ENCODE measurements at places on chromosomes 4 and X.

DNA sequence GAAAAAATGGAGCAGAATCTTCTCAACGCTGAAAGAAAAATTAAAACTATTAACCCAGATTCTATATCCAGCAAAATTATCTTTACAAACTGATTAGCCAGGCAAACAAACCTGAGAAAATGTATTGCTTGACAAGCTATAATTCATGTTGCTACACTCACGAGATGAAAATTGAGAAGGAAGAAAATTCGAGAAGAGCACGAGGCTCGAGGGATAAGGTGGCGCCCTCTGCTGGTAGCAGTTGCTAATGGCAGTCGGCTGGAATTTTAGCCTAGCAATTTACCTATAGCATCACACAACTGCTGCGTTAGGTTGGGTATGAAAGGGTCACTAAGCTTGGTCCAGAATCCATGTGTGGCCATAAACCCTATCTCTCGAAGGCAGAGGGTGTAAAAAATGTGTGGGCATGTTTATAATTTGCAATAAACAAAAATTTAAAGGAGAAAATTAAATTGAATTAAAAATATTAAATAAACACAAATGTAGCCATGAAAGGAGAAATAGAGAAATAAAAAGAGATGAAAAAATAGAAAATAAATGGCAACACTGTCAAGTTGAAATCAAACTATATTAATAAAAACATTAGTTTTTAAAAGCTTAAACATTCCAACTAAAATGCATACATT is 126.6 kb downstream of the PPP4R3C start:
- DNase-seq, result no peak

DNA sequence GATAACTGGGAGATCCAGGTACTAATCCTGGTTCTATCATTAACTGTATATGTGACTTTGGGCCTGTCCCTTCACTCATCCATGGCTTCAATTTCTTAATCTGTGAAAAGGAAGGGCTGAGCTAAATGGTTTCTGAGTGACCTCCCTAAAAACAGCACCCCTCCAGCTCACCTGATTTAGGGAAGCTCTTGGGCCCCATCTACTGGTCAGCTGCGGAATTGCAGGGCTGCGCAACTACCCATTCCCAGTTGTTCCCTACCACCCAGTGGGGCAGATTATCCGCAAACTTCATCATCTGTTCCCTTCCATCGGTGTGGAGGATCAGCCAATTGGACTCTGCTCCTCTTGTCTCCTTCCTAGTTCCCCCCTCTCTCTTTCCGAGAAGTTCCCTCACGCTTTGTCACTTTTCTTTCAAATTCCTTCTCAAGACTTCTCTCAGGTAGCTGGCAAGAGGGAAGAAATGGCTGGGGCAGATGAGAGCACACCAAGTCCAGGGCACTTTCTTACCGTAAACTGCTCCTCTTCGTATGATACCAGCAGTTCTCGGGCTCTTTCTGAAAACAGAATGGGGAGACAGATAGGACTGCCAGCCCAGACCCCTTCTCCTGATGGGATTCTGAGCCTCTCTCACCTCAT is 5.8 kb downstream of the LAS1L start:
- no peak for DNase-seq

- DNase-seq, result no peak
These were observed 112.6 kb downstream of the GLRA2 start for GRCh38 chrX:14641681-14642655.

GRCh38 chr4:2092669-2093053 is 33.5 kb downstream of the NAT8L start:
- no peak for DNase-seq

DNA sequence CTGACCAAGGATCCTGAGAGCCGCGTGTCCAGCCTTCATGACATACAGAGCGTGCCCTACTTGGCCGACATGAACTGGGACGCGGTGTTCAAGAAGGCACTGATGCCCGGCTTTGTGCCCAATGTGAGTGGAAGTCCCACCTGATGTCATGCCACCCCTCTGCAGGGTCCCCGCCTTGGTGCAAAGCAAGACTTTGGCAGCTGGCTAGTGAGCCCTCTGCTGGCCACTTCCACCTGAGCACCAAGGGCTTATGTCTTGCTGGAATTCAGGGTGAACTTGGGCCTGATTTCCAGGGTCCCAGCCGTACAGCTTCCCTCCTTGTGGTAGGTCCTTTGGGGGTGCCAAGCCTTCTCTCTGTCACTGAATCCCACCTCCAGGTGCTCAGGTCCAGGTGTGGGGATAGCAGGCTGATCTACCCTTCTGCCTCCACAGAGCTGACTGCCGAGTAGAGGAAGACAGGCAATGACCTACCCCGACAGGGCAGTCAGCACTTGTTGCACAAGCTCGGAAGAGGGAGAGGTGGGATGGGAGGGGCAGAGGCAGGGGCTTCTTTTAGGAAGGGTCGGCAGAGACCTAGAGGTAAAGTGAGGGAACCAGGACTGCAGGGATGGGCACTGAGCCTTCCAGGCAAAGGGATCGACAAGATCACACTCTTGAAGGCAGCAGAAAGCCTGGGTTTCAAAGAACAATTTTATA is 248.1 kb downstream of the EVC2 start:
- no peak for DNase-seq

DNA sequence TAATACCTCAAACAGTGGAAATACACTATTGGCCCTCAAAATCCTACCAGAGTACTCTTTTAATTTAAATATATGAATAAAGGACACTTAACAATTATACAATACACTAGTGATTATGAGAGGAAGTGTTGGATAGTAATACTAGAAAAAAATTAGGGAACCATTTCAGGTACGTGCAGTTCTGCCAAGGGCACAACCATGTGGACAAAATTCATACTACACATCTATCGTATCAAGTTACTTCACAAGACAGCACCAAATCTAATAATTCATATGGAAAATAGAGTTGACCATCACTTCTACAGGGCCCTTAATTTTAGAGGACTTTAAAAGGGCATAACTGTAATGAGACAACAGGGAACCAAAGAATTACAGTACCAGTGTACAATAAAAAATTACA is 69.2 kb upstream of the ZCCHC13 start:
- DNase-seq, result no peak

- DNase-seq, result no peak
These were observed 620.2 kb upstream of the BOD1L1 start for GRCh38 chr4:14247767-14248166.

DNA sequence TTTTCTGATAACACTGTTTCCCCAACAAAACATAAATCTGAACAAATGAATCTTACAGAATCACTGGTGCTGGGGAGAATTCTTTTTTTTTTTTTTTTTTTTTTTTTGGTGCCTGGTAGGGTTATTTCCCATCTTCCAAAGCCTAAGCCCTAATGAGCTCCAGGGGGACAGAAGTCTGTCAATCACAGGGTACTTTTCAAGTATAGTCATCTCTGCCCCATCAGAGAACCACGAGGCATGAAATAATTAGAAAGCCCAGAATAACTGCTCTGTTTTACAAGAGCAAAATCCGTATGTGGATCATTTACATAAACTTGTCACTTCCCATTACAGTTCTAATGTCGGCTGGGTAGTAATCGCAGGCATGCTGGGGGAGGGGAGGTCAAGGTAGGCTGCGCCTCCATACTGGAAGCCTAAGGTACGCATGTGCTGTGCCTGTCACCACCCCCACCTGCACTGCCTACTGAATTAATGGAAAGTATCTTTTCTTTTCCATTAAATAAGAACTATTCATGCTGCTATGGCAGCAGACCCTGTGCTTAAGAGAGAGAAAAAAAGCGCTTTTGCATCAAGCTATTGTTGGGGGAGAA is 164.7 kb upstream of the LEF1 start:
- no peak for DNase-seq

DNA sequence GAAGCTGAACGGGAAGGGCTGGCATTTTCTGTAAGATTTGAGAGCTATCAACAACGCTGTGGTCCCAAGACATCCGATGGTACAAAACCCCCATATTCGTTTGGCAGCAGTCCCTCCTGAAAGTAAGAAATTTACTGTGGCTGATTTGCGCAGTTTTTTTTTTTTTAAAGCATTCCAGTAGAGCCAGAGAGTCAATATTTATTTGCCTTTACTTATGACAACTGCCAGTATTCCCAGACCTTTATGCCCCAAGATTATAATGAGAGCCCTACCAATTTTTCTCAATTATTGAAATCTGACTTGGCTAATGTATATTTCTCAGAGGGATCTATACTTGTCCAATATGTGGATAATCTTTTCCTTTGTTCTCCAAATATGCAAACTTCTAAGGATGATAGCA is 157.5 kb upstream of the SPIN4 start:
- no peak for DNase-seq

DNA sequence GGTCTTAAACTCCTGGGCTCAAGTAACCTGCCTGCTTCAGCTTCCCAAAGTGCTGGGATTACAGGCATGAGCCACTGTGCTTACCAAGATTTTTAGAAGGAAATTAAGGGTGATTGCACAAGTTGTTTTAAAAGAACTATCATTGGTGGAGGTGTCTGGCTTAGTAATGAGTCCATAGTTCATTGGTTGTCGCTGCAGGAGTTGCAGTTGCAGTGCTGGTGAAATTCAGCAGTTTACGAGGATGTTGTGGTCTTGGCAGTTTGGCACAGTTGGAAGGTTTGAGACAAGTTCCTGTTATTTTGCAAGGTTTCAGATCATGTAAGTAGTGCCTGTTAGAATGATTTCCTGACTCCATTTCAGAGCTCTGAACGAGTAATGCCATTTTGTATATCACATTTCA is 48.1 kb downstream of the RAB40AL start:
- no peak for DNase-seq

DNA sequence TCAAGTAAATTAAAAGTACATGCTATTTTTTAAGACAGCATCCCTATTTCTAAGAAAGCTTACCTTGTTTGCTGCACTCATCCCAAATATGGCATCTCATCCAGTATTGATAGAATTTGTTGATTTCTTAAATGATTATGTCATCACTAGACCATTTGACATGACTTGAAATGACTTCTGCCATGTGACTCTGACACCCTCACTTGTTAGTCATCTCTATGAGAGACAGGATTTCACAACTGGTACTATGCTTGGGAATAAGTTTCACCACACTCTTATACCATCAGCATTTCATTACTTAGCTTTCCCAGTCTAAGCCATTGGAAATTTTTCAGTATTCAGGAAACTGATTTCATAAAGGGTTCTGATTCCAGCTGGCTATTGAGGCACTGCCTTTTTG is 55.3 kb downstream of the TMPRSS11F start:
- DNase-seq, result no peak

DNA sequence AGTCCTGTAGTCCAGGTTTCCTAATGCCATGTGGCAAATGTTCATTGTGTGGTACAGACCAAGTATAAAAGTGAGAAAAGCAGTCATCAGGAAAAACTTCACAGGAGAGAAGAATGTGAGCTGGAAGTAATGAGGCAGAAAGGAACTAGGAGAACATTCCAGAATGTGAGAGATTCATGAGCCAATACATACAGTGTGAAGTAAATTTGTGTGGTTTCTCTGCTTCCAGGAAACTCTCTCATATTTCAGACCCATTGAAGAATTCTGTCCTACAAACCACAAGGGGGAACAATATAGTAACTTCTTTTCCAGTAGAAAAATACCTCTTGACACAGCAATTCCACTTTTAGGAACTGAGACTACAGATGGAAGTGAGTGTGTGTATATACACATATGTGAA is 136.5 kb downstream of the RNF150 start:
- DNase-seq, result peak; percentile 79

GRCh38 chr4:13378973-13379759 is 105.0 kb downstream of the RAB28 start:
- DNase-seq, result no peak

- no peak for DNase-seq
These were observed 5.4 kb downstream of the SCARB2 start for GRCh38 chr4:76208005-76208765.
